Glutamatergic neuron (in vitro differentiated cells): ENCODE measurements at places on chromosomes 4 and X.
A peak's percentile ranks its signal among the peaks of the same experiment; 100 is the strongest.

- peak; percentile 13 for DNase-seq
These were observed 435.7 kb upstream of the FMR1 start for GRCh38 chrX:147476008-147476407.

DNA sequence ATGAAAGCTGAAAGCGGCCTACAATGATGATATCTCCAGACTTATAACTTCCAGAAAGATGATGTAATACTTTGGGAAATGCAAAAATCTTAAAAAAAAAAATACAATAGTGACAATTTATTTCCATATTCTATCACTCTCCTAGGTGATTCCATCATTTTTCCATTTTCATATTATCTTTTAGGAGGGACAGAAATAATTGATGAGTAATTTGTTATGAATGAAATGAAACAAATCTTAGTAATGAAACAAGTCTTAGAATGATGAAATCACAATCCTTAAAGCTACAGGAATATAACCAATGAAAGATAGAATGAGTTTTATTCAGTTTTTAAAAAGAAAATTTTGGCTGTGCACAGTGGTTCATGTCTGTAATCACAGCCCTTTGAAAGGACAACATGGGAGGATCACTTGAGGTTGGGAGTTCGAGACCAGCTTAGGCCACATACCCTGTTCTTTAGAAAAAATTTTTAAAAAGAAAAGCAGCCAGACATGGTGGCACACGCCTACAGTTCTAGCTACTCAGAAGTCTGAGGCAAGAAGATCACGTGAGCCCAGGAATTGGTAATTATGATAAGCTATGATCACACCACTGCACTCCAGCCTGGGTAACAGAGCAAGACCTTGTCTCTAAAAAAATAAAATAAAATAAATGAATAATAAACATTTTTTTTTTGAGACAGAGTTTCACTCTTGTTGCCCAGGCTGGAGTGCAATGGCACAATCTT, 21.7 kb downstream of the CLOCK start:
- no peak for DNase-seq

GRCh38 chr4:14333616-14334015, 668.7 kb upstream of the CPEB2 start:
- DNase-seq = no peak

DNA sequence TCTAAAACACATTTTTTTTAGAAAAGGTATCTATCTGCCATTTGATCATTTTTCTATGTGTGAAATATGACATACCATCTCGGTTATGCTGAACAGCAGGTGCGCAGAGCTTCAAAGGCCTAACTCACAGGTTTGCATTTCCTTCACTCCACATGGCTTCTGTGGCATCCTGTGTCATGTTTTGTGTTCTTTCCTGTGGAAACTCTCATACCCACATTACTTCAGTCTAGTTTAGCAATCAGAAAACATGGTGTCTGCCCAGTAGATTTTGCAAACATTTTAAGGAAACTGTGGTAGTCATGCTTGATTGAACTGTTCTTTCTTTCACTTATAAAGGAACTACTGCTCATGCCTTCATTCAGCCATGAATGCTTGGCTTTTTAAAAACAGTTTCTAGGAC, 11.3 kb upstream of the ARAP2 start:
- DNase-seq = no peak

- DNase-seq = no peak
These were observed 285.3 kb downstream of the ANKRD50 start for GRCh38 chr4:124427095-124427767.

DNA sequence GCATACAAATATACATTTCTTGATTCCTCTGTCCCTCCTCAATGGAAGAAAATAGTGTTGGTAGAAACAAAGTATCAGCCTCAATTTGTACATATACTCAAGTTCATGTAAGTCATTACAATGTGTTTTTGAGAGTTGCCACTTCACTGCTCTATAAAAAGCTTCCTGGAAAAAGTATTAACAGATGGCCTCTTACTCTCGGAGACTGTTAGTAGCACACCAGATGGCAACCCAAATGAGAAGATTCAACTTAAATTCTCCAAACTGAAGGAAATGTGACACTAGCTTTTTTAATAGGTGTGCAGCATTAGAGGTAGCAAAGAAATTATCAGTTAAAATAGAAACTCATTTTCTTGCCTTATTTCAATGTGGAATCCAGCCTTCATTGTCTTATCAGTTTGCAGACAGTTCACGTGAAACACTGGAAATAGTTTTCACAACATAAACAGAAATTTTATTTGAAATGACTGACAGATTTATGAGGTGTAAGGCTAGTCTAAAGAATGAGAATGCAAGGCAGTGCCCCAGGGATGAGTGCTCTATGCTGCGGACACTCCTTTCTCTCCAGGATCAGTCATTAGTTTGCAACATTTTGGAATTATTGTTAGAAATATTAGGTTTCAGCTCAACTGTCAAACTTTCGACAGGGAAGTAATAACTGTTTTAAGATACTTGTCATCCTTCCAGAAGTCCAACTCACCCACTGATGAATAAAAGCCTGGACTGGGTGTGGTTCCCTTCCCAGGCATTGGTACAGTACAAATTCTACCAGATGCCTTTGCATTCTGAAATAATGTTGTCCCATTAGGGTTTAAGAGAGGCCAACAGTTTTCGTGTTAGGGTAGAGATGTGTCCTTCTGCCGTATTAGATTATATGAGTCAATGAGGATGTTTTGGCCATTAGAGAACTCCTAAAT, 50.9 kb downstream of the IDS start:
- DNase-seq = no peak

GRCh38 chr4:40713798-40714197, 36.0 kb upstream of the NSUN7 start:
- no peak for DNase-seq

DNA sequence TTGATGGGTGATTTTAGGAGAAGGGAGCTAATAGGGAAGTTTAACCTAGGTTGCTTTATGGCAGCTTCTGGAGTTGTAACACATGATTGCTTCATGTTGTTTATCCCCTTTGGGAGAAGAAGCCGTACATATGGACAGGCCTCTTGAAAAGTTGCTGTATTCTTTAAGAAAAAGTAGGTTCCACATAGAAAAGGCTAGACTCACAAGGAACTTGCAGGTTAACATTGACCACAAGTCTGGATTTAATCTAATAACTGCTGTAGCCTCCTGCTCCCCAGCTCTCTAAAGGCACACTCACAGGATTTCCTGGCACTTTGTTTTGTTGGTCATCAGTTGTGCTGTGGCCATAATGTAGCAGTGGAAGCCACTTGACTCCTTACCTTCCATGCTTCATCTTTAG, 19.7 kb downstream of the FNIP2 start:
- no peak for DNase-seq

- DNase-seq = no peak
These were observed 197.8 kb downstream of the MAB21L2 start for GRCh38 chr4:150779707-150780106.

DNA sequence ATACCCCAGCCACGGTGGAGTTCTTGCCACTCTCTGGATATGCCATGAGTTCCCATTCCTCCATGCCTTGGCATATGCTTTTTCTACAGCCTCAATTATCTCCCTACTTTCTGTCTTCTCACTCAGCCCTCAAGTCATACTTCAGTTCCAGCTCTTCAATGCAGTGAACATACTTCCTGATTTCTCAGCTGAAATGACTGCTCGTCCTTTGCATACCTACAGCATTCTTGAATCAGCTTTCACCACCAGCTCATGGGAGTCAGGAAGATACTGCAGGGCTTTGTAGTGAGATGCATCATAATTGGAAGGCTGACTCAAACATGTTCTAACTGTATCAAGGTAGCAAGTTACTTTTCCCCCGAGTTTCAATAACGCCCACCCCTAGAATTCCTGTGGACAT, 118.4 kb downstream of the APBB2 start:
- no peak for DNase-seq

GRCh38 chrX:150871341-150871811, 27.1 kb downstream of the CD99L2 start:
- no peak for DNase-seq

DNA sequence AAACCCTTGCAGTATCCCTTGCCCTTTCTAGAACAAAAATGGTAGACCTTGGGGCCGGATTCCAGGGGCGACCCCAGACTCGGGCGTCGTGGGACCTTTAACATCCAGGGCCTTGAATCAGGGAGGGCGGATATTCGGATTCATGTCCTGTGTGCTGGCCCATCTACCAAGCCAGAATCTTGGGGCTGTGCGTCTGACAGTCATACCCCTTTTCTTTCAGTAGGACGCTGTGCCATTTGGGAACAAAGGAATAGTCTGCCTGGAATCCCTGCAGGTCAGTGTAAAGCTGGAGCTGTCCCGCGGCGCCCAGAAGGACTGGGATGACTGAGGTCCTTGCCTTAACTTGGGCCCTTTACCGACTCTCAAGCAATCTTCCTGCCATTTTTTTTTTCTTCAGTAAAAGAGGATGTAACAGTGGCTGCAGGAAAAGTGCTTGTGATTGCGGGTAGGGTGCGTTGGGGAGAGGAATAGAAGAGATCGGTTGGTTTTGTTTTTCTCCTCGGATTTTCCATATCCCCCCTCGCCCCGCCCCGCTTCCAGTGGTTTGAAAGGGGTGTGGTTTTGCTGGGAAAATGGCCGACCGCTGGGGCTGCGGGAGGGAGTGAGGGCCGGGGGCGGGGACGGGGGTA, 518 bp downstream of the ARMCX1 start:
- peak; percentile 73 for DNase-seq

GRCh38 chr4:112923516-112923915, 125.9 kb upstream of the ANK2 start:
- DNase-seq = no peak

DNA sequence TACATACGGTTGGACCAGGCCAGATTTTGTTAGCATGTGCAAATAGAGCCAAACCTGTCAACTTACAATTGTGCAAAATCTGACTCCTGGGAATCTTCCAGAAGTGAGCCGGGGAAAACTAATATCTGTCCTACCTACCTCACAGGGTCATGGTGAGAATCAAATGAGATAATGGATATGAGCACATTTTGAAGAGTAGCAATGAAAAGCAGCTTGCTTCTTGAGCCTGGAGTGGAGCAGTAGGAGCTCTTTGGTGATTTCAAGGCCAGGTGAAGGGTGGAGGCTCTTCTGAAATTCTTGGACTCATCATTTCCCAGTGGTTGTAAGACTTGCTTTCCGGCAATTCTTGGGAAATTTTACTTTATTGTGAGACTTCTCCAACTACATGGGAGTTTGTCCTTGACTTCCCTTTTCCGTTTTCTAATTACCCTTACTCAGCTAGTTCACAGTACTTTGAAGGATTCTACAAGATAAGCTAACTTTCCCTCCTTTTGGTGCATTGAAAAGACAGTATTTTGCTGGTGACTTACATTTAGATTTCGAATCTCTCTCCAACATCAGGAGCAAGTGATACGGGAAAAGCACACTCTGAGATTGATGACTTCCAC, 12.2 kb downstream of the PLAC1 start:
- DNase-seq = no peak

DNA sequence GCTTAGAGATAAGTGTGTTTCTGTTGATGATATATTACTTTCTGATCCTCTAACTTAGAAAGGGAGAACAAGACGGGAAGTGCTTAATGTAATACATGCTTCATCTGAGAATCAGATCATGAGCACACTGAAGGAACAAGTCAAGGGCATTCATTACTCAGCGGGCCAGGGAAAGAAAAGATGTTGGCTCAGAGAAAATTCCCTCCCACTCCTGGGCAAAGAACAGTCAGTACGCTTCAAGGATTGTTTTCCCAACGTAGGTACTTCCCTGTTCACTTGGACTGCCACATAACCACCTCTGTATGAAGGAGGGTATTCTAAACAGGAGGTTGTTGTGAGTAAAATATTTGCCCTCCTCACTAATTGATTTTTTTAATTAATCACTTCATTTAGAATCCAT, 374.5 kb upstream of the FMR1 start:
- DNase-seq = no peak

DNA sequence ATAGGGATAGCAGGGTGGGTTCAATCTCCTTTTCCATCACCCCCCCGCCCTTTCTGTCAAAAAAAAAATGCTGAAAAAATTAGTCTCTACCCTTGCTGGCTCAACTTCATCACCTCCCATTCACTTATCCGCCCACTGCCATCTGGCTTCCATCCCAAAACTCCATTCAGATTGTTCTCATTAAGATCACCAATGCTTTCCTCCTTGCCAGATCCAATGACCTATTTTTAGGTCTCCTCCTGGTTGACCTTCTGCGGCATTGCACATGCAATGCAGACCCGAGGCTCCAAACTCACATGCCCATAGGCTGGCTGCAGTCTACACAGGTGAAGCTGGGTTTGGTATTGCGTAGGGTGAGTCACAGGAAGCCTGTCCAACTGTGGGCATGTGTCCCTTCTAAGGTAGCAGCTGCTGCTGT, 21.1 kb upstream of the STIM2 start:
- no peak for DNase-seq

GRCh38 chr4:44446191-44446590, 2.4 kb downstream of the KCTD8 start:
- no peak for DNase-seq

DNA sequence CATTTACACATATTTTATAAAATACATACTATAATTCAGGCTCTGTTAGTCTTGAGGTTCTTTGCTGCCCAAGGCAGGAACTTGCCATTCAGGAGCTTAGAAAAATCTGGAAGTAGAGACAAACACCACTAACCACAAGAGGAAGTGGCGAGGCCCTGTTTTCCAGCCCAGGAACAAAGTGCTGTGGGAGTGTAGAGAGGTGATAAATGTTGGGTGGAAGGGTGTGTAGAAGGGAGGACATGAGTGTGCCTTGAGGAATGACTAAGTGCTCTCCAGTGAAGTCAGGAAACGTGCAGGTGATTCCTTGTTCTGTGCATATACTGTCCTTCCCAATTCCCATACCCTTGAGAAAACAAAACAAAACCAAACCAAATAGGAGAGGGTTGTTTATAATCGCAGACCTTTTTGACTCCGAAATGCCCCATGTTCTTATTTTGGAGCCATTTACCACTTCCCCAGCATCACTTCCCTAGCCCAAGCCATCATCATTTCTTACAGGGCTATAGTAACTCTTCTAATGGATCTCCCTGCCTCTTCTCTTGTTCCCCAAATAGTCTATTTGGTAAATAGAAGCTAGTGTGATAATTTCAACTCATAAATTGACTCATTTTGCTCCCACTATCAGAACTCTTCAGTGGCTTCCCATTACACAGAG, 83.2 kb downstream of the GPAT3 start:
- DNase-seq = no peak

DNA sequence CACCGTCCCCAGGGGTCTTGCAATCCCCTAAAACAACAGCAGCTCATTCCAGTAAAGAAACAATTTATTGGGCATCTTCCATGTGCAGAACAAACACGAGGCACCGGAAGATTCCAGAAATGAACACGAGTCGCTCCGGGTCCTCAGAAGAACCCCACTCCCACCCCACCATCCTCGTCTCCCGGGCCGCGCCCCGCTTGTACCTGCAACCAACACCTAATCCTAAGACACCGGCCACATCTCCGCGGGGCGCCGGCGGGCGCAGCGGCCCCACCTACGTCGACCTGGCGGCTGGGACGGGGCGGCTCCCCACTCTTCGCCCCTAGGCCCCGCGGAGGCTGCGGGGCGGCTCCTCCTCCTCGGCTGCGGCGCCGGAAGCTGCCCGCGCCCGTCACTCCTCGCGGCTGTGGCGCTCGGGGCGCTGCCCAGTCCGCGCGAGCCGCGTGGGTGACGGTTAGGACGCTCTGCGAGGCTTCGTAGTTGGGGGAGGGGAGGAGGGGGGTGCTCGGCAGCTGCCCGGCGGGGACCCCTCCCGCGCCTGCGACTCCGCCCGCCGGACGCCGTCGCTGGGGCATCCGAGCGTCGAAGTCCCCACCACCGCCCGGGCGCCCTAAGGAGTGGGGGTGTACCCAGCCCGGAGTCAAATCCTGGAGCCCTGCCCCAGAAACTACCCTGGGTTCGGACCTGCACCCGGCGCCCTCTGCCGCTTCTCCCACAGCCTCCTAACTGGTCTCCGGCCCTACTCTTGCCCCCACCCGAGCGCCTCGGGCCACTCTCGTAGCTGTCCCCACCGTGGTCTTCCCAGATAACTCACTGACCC, at the start of gene CCDC158:
CCDC158 (minus strand) TSS at position 380 of the 820 bp plus-strand sequence. CDS start 17,934 bp downstream, outside the sequence.
- DNase-seq = no peak

GRCh38 chr4:2400841-2401609, 17.4 kb downstream of the ZFYVE28 start:
- DNase-seq = no peak
